ENCODE measurements at places on chromosomes 3 and 15. TPM values are rescaled to one million over a fixed set of nuclear protein-coding genes. Genes with fewer than 3 reads are reported as not detected.

CPN2 gene
- total RNA-seq: 304 TPM

- no peaks in the 10 kb centered on the region for H3K27me3 ChIP-seq
- H3K36me3 ChIP-seq: no peaks in the 10 kb centered on the region
- peak overlapping the region; percentile 94 for H3K27ac ChIP-seq
- peak overlapping the region; percentile 68 for H3K4me3 ChIP-seq
- peak; percentile 38 for DNase-seq
These were observed 473 bp downstream of the FHIT start for GRCh38 chr3:61250784-61251173.

PLS1 gene
- total RNA-seq: 25.3 TPM

DNA sequence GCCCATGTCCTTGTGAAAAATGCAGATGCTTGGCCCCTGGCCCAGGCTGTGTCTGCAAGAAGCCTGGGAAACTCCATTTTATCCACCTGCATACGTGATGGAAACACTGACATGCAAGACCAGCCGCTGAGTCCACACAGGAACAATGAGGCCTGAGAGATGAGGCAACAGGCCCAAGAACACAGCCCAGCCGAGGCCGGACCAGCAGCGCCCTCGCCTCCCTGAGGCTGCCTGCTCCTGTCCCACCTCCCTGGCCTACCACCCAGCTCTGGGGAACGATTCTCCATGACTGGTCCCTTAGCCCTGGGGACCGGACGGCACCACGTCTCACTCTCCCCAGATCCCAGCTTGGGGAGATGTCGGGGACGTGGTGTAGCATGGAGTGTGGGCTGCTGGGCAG, 47.5 kb downstream of the HMCES start:
- no peaks in the 10 kb centered on the region for H3K36me3 ChIP-seq
- no peaks in the 10 kb centered on the region for H3K27me3 ChIP-seq
- no peak for DNase-seq
- no peak overlapping the region for H3K4me3 ChIP-seq

BFSP2 gene
- total RNA-seq: not detected

DNA sequence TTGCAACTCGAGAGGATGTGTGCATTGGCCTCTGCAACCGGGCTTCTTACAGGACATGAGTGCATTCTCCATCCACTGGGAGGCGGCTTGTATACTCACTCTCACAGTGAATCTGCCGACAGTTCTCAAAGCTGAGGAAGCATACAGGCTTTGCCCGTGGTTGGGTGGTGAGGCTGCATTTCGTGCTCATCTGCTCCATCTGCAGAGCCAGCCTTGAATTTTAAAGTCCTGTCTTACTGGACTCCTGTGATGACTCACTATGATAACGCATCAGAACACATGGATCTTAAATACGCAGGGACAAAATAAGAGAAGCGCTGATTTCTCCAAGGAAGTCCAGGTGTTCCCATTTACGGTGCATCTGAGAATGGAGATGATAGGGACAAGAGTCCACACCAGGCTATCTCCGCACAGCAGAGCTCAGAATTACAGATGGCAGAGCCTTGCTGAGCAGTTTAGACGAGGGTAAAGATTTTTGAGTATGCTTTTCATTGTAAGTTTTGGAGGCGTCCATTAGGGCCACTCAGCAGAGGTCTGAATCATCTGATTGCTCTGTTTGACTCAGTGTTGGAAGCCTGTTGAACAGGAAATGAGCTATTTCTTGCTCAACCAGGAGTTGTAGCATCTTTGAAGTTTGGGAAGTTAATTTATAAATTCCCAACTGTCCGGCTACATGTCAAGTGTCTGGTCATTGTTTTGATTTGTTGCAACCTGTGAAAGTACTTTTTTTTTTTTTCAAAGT, 87.1 kb downstream of the GABRG3 start:
- no peaks in the 10 kb centered on the region for H3K36me3 ChIP-seq
- no peak overlapping the region for H3K27ac ChIP-seq
- no peaks in the 10 kb centered on the region for H3K27me3 ChIP-seq
- DNase-seq: no peak
- H3K4me1 ChIP-seq: no peaks in the 10 kb centered on the region

GRCh38 chr3:31008994-31009393, 114.5 kb upstream of the GADL1 start:
- no peak overlapping the region for H3K4me3 ChIP-seq
- H3K27ac ChIP-seq: no peak overlapping the region
- H3K4me1 ChIP-seq: no peaks in the 10 kb centered on the region
- H3K36me3 ChIP-seq: no peaks in the 10 kb centered on the region

GRCh38 chr15:83764201-83764838, 110.4 kb downstream of the ADAMTSL3 start:
- H3K36me3 ChIP-seq: no peaks in the 10 kb centered on the region
- H3K27me3 ChIP-seq: no peaks in the 10 kb centered on the region
- H3K4me3 ChIP-seq: no peak overlapping the region

GRCh38 chr3:59542276-59542675, 492.5 kb upstream of the CFAP20DC start:
- H3K4me1 ChIP-seq: no peaks in the 10 kb centered on the region
- no peaks in the 10 kb centered on the region for H3K27me3 ChIP-seq
- H3K4me3 ChIP-seq: no peak overlapping the region

- no peaks in the 10 kb centered on the region for H3K27me3 ChIP-seq
- DNase-seq: no peak
- H3K36me3 ChIP-seq: no peaks in the 10 kb centered on the region
These were observed 90.6 kb upstream of the GADL1 start for GRCh38 chr3:30984855-30985749.

CADPS gene
- 0.06 TPM for total RNA-seq

DNA sequence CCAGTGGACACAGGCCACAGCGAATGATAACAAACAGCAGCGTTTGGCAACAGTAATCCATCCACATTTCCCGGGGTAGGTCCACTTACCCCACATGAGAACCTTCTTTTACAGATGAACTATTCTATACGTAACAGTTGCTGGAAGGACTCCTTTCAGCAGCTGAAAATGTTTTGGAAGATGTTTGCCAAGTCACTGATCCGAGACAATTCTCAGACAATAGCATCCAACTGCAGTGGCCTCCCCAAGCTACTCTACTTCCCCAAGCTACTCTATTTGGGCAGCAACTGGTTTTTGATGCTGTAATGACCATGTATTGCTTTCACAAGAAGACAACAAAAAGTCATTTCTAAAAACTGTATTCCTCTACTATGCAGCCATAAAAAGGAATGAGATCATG, 87.5 kb downstream of the ADAMTS17 start:
- no peak overlapping the region for H3K4me3 ChIP-seq
- no peaks in the 10 kb centered on the region for H3K27me3 ChIP-seq
- H3K36me3 ChIP-seq: no peaks in the 10 kb centered on the region

- no peak overlapping the region for H3K4me3 ChIP-seq
- peaks cover 40% of the 10 kb centered on the region for H3K4me1 ChIP-seq
- H3K27ac ChIP-seq: no peak overlapping the region
- H3K27me3 ChIP-seq: no peaks in the 10 kb centered on the region
These were observed 42.3 kb downstream of the PSMD6 start for GRCh38 chr3:63980830-63981498.

GRCh38 chr3:4166540-4166939, 136.6 kb upstream of the SETMAR start:
- no peak for DNase-seq
- H3K36me3 ChIP-seq: no peaks in the 10 kb centered on the region
- no peaks in the 10 kb centered on the region for H3K4me1 ChIP-seq
- no peak overlapping the region for H3K4me3 ChIP-seq
- H3K27me3 ChIP-seq: no peaks in the 10 kb centered on the region

AHSG gene
- total RNA-seq: 1,091 TPM

DNA sequence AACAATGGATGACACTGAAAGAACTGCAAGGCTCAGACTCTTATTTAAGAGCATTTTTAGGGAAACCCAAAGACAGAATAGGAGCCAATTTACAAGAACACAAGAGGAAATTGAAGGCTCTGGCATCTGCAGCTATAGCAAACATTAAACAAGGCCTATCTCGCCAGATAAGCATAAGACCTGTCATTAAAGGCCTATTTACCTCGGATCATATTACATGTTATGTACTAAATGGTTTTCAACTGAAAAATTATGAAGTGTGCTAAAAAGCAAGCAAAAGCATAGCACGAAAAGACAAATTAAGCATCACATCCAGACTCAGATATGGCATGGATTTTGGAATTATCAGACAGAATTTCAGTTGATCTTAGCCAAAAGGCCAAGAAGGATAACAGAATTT, 617.1 kb downstream of the SQOR start:
- no peak overlapping the region for H3K4me3 ChIP-seq
- no peak overlapping the region for H3K27ac ChIP-seq
- no peaks in the 10 kb centered on the region for H3K36me3 ChIP-seq
- H3K4me1 ChIP-seq: no peaks in the 10 kb centered on the region

DNA sequence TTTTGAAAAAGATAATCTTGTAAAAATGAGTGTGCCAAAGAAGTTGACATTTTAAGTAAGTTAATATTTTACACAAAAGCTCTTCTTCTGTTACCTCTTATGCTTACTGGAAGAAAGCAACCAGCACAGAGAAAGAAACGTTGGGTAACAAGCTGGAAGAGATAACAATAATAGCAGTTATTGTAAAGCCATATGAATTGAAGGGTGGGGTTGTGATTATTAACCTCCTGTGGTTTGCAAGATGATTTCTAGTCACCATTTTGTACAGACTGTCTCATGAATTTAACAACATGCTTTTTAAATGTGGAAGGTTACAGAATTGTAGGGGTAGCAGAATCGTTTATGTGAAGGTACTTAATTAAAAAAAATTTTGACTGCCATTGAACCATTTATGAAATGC, 9.2 kb downstream of the RAP2B start:
- H3K27me3 ChIP-seq: no peaks in the 10 kb centered on the region
- DNase-seq: no peak
- H3K4me1 ChIP-seq: no peaks in the 10 kb centered on the region
- H3K36me3 ChIP-seq: no peaks in the 10 kb centered on the region

DNA sequence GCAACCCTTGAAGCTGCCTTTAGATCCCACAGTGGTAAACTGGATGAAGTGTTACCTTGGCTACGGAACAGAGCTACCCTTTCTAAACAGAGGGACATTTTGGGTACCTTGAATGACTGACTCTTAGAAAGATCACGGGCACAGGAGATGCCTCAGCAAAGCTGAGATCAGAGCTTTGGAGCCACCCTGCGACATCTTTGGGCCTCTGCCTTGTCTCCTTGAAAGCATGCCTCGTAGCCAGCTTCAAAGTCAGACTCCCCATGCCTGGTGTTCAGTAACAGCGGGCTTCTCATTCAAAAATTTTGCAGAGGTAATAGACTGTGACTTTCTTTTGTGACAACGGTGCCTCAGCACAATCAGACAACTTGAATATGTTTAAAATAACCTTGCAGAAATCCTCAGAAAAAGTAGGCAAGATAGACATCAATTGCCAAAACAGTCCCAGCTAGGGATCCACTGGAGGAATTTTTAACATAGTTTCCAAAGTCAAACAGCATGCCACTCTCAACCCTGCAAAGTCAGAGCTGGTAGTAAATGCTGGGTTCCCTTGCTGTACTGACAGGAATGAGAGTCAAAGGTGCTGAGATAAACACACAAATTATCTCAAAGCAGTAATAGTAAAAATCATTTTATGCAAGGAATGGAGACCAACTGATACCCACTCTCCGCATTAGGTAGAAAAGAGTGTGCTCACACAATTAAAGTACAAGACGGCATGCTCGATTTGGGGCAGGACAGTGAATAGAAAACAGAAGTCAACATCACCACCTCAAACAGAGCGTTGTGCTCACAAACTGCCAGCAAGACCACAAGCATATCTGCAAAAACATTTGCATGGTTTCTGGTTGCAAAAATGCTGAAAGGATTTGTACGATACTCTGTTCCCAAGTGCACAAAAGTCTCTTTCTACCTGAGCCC, 82.1 kb downstream of the MYO1E start:
- H3K36me3 ChIP-seq: no peaks in the 10 kb centered on the region
- no peak overlapping the region for H3K4me3 ChIP-seq
- no peaks in the 10 kb centered on the region for H3K27me3 ChIP-seq
- no peak for DNase-seq

PRR20G gene
- total RNA-seq: not detected

GRCh38 chr3:196740481-196741248, 1.0 kb downstream of the PAK2 start:
- H3K36me3 ChIP-seq: no peaks in the 10 kb centered on the region
- peak overlapping the region; percentile 91 for H3K27ac ChIP-seq
- H3K4me3 ChIP-seq: peak overlapping the region; percentile 81
- H3K27me3 ChIP-seq: no peaks in the 10 kb centered on the region
- DNase-seq: no peak

MUC20 gene
- 40.7 TPM for total RNA-seq
